ENCODE measurements at places on chromosomes 12 and 14.

GRCh38 chr12:6336079-6336888, 5.6 kb downstream of the TNFRSF1A start:
- no peak for DNase-seq

DNA sequence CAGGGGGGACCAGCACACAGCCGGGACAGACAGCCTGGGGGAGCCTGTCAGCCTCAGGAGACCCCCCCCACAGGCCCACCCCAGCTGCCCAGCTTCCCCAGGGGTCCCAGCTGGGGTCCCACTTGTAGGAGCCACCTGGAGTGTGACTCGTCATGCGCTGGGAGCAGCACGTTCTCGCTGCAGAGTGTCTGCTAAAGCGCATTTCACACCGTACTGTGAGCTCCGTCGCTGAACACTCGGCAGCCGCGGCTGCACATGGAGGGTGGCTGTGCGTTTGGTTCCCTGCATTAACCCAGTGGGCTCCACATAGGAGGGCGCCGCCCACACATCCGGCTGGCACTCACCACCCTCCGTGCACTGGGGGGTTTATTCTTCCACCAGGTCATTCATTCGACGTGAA, 56.7 kb downstream of the FBRSL1 start:
- no peak for DNase-seq

- peak; percentile 28 for DNase-seq
Measured at GRCh38 chr12:45232756-45233372, 17.0 kb downstream of the ANO6 start.

- no peak for DNase-seq
Measured at GRCh38 chr12:113700943-113701342, 229.3 kb upstream of the LHX5 start.

- DNase-seq, result peak; percentile 14
Measured at GRCh38 chr12:128969480-128970055, 116.3 kb downstream of the GLT1D1 start.

DNA sequence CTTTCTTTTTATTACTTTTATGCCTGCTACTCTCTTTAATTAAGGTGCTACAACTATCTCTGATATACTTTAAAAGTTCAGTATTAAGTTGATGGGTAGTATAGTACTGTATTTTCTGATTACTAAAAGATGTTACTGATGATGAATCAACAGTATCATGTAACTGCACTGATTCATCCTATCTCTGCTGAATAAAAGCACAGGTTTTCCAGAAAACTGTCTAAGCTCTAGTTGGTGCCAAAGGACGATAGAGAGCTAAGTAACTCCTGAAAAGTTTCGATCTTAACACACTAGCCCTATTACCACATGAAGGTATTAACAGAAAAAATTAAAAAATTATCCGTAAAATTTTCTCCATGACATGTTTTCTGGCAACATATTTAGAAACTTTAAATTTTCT, 2.1 kb downstream of the SCAF11 start:
- DNase-seq, result no peak

- no peak for DNase-seq
Measured at GRCh38 chr12:128743916-128744315, 79.8 kb downstream of the SLC15A4 start.

DNA sequence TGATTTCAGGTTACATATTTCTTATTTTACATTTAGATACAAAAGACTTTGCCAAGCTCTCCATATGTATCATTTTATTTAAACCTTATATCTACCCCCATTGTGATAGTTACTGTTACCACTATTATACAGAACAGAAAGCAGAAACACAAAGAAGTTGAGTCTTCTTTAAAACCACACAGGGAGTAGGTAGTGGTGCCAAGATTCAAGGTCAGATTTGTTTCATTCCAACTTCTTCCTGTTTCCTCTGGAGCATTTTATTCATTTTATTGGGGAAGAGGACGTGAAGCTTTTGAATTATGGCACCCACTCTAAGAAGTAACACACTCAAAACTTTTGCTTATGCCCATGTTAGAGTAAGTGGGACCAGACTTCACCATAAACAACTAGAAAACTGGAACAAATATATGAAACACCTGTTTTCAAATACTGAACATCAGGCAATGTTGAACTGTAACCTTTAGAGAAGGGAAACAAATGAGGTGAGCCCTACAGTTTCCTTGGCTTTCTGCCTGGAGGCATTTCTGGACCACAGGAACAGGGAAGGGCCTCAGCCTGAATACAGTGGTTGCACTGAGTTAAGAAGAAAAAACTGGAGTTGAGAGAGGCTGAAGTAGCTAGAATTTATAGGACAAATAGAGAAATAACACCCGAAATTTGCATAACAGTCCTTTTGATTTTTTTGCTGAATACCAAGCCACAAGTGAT, 160.4 kb upstream of the SSTR1 start:
- no peak for DNase-seq

DNA sequence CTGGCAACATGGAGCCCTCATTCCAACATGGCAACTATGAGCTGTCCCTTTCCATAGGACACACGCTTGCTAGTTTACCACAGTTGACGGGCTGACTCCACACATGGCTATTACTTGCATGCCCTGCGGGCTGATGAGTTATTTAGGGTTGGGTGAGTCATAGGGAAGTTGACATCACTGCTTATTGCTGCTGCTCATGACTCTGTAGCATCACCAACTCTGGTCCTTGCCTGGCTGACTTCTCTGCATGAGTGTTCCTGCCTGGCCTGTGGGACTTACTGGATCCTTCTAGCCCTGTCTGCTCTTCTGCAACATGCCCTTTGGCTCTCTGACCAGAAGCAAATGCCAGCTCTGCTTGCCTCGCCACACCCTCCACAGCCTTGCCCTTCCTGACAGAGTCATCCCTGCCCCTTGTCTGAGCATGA, 199.5 kb downstream of the ANO6 start:
- DNase-seq, result no peak

GRCh38 chr14:48456051-48456450, 780.6 kb upstream of the MDGA2 start:
- no peak for DNase-seq

- no peak for DNase-seq
Measured at GRCh38 chr14:50025776-50026175, 90.6 kb downstream of the VCPKMT start.

DNA sequence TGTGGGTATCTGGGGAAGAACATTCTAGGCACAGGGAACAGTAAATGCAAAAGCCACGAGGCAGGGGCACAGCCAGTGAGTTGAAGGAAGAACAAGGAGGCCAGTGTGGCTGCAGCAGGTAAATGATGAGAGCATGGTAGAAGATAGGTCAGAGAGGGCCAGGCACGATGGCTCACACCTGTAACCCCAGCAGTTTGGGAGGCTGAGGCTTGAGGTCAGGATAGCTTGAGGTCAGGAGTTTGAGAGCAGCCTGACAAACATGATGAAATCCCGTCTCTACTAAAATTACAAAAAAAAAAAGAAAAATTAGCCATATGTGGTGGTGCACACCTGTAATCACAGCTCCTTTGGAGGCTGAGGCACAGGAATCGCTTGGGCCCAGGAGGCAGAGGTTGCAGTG, 86.7 kb upstream of the ESRRB start:
- no peak for DNase-seq

- DNase-seq, result no peak
Measured at GRCh38 chr14:88849716-88850115, 25.3 kb downstream of the TTC8 start.

GRCh38 chr12:10073261-10073660, 25.5 kb downstream of the CLEC1A start:
- no peak for DNase-seq

- DNase-seq, result peak; percentile 65
Measured at GRCh38 chr12:49538510-49539403, at the start of gene KCNH3. Gene KCNH3 (plus strand): TSS chr12:49539030. CDS start chr12:49539417, 387 bp downstream.

DNA sequence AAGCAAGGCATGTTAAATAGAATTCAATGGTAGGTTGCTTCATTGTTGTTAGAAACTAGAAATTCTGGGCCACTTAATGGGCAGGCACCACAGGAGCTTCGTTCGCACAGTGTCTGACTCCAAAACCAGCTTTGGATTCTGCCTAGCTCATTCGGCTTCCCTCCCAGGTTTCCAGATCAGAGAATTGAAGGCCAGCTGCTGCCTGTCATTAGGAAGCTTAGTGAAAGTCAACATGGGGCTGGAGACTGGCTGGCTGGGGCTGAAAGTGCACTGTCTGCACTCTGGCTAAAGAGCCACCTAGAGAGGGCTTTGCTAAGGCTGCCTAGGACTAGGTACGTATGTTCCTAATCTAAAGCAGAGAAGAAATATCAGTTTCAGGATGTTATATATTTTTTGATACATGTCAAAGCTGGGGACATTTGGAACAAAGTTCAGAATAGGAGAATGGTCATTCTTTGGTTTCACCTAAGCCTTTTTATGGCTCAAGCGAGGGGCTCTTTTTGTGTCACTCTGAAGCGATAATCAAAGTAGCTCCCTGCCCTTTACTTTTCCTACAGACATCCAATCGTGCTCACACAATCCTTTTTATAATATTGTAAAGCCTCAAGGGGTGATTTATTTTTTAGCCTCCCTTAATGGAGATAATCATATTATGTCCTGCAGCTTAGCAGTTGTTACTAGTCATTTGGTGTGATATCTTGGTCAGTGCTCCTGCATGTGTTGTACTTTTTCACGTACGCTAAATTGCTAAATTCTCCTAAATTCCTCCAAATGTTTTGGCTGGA, 238.5 kb upstream of the NAV3 start:
- DNase-seq, result no peak

- DNase-seq, result no peak
Measured at GRCh38 chr14:94462763-94463572, 10.4 kb upstream of the SERPINA11 start.
